ENCODE measurements at places on chromosomes 6 and 20.

DNA sequence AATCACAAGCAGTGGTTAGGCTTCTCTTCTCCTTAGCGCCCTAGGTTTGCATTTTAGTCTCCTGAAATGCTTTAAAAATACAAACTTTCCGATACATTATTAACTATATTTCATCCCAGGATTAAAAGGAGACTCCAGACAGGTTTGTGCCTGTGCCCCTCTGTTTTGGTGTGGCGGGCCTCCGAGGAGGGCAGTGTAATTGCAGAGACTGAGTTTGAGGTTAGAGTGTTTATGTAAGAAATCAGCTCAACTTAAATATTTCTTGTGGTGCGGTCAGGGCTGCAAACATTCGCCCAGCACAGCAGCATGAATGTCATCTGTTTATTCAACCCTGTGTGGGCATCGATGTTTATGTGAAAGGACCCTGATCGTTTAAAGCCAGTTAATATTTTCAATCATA lies 130.4 kb upstream of the AKAP12 start:
- DNase-seq: no peak

DNA sequence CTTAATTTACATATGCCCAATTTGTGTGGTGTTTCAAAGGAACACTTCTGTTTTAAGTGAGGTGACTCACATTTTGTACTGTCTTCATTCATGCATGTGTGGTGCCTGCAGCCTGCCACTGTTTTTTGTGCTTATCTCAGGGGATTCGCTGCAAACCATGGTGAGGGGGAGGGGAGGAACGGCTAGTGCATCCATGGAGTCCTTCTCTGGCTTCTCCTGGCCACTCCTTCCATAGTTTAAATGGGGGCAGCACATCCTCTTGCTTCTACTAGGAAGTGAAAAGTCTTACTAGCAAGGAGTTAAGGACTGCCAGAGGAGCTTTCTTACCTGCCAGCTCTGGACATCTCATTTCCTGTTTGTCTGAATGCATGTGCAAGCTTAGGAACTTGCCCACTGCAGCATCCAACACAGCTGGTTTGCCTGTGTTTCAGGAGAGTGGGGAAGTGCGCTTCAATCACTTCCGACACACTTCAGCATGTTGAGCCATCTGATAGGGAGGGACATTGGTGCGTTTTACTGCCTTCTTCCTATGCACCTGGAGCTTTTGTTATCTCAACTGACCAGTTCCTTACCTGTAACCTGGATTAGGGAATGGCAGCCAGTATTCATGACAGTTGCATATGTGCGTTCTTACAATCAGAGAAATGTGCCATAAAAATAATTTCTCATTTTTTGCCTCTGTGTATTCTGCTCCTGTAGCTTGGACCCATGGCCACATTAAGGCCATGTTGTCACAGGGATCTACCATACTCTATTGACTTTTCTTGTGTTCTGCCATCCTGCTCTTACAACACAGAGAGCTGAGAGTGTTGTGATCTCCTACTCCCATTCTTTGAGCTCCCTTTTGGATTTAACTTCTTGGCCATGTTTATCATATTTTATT lies 211.3 kb downstream of the ARID1B start:
- no peak for DNase-seq

DNA sequence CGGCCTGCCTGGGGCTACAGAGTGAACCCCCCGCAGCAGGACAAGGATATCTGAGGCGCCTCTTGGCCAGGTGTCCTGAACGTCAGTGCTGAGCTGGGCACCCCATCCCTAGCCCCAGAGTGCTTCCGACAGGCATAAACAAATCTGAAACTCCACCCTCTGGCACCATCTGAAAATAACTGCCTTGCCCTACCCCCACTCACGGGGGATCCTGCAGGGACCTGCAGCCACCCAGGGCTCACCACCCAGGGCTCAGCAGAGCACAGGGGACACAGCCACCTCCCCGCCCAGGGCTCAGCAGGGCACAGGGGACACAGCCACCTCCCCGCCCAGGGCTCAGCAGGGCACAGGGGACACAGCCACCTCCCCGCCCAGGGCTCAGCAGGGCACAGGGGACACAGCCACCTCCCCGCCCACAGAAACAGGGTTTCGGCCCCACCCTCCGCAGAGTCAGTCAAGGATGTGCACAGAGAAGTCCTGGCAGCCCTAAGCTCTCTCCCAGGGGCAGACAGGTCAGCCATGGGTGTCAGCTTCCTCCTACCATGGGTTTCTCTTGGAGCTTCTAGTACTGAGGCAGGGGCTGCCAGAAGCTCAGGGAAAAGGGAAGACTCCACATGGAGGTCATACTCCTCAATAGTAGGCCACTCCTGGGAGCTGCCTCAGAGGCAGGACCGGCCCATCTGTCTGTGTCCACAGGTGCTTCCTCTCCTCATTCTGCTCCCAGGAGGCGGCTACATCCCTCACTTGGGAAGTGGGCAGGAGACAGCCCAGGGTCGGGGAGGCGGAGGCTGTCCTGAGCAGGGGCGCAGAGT lies 4.6 kb downstream of the UCKL1 start:
- no peak for DNase-seq

- DNase-seq: no peak
Measured at GRCh38 chr20:32327087-32327681, 30.9 kb upstream of the ASXL1 start.

DNA sequence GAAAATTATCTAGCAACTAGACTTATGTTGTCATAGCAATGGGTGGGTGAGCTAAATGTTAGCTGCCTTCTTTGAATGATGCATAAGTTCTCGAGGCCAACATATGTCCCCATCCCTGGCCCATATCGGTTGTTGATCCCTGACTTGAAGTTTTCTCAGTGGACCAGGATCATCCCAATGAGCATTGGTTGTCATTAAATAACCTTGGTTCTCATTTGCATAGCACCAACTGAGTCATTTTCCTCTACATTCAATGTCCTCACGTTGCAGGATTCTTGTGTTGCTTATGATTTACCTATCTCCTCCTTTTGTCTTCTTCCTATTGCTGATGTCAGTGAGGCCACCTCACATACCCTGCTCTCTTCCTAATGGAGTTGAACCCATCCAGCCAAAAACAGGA lies 12.1 kb upstream of the AHCY start:
- no peak for DNase-seq

DNA sequence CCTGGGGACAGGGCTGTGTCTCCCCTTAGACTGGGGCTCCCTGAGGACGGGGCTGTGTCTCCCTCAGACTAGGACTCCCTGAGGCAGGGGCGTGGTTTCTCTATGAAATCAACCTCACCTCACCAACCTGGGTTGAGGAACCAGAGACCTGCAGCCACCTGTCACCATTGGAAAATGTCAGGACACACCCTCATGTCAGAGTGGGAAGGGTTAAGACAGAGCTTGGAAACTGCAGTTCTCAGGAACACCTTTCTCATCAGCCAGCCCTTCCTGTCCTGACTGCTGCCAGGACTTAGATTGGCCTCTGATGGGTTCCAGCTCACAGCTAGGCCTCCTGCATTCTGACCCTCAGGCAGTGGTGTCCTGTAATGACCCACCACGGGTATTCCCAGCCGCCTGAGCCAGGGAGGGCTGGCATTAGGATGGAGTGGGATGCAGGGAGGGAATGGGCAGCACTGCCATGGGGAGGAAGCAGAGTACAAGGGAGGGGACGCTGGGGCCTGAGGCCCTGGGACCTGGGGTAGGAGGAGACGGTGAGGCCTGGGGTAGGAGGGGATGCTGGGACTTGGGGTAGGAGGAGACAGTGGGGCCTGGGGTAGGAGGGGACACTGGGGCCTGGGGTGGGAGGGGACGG lies 76.3 kb downstream of the MRPL14 start:
- DNase-seq: no peak

DNA sequence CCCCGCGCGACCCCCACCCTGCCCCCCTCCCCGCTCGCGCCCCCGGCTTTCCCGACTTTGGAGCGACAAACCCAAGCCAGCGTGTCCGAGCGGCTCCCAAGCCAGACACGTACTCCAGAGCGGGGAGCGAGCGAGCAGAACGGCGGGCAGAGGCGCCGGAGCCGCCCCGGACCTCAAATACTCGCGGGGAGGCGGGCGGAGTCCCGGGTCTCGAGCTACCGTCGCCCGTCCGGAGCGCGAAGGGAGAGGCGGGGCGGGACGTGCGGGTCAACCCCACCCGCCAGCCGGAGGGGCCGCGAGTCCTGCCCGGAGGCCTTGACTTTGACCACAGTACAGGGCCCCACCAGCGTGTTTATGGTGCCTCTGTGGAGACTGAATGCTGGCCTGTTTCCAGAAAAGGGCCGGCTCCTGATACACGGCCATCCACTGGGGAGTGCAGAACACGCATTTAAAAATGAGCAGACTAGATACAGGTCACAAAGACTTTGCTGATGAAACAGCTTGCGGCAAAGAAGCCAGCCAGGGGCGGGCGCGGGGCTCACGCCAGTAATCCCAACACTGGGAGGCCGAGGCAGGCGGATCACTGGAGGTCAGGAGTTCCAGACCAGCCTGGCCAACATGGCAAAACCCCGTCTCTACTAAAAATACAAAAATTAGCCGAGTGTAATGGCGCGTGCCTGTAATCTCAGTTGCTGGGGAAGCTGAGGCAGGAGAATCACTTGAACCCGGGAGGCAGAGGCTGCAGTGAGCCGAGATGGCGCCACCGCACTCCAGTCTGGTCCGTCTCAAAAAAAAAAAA lies at the start of gene SERPINB6:
SERPINB6 (minus strand) TSS at position 148 of the 799 bp plus-strand sequence. CDS start 12,235 bp downstream, outside the sequence.
- DNase-seq: peak; percentile 77

GRCh38 chr6:84416043-84416657 lies 188.7 kb upstream of the CEP162 start:
- no peak for DNase-seq

Measured in Ammon's horn (tissue), 1 donor.